ENCODE measurements at places on chromosomes 1 and 21. TPM values are rescaled to one million over a fixed set of nuclear protein-coding genes. Genes with fewer than 3 reads are reported as not detected.

NEGR1 gene
- not detected for total RNA-seq

HES3 gene
- not detected for total RNA-seq

SH3BGR gene
- 1.9 TPM for total RNA-seq

FCRLA gene
- total RNA-seq = 0.51 TPM

GRCh38 chr1:16076031-16076864 lies 2.8 kb upstream of the FAM131C start:
- no peak for DNase-seq
- peak overlapping the region; percentile 38 for H3K27ac ChIP-seq
- H3K36me3 ChIP-seq = no peaks in the 10 kb centered on the region
- peaks cover 24% of the 10 kb centered on the region for H3K4me1 ChIP-seq
- peaks cover 26% of the 10 kb centered on the region for H3K27me3 ChIP-seq

DNA sequence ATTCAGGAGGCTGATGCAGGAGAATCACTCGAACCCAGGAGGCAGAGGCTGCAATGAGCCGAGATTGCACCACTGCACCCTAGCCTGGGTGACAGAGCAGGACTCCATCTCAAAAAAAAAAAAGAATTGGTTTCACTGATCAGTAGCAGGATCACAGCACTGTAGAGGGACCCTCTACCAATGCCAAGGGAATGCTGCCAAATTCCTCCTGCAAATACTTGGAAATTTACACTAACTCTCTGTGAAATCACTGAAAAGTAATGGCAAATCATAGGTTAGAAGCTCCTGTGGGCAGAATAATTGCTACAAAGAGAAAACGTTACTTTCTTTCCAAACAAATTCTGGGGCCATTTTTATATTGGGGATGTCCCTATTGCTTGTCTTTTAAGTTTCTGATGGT lies 6.7 kb upstream of the GPR25 start:
- H3K27me3 ChIP-seq = peaks cover 5% of the 10 kb centered on the region
- H3K36me3 ChIP-seq = no peaks in the 10 kb centered on the region
- H3K27ac ChIP-seq = no peak overlapping the region
- DNase-seq = no peak
- H3K4me3 ChIP-seq = peak overlapping the region; percentile 10

DNA sequence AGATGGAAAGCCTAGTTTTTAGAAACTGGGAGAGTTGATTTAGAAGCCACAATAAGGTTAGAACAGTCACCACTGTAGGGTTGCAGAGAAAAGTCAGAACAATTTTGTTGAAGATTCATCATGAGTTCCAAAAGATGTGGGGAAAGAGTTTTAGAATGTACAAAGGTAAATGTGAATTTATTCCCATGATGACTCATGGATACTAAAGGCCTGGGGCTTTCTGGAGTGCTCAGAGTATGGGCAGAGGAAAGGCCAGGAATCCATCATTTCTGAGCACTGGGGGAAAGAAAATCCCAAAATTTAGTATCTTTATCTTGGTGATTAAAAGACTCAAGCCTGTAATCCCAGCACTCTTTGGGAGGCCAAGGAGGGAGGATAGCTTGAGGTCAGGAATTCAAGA lies 17.8 kb downstream of the YBX1 start:
- H3K27me3 ChIP-seq = no peaks in the 10 kb centered on the region
- DNase-seq = no peak
- peaks cover 75% of the 10 kb centered on the region for H3K36me3 ChIP-seq
- H3K4me1 ChIP-seq = peaks cover 9% of the 10 kb centered on the region

DNA sequence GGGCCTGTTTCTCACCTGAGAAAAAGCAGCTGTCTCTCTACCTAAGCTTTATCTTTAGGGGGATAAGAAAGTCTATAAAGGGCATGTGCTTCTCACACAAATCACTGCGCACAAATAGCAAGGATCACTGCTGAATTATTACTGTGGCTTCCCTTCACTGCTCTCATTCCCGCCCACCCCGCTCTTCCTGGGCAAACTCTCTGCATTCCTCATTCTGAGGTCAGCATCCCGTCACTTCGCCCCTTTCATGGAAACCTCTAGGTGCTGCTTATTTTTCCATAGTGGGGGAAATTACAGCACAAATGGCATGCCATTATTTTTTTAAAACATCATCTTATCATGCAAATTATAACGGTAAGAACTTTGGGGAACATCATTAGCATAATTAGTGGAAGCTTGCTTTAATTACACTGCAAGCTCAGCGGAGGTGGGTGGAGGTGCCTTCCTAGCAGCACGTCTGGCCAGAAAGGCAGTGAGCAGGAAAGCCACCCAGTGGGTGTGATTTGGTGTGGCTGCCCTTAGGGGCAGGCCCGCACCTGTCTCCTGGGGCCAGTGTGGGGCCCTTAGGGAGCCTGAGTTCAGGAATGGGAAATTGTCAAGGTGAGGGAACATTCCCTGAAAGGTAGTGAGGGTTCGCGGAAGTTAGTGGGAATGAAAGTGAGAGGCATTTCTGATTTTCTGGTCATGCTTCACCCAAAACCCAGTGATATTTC lies 105.9 kb downstream of the LAMC2 start:
- no peak for DNase-seq
- no peaks in the 10 kb centered on the region for H3K27me3 ChIP-seq
- no peak overlapping the region for H3K27ac ChIP-seq
- H3K4me3 ChIP-seq = no peak overlapping the region
- H3K36me3 ChIP-seq = no peaks in the 10 kb centered on the region
- H3K4me1 ChIP-seq = no peaks in the 10 kb centered on the region

DNA sequence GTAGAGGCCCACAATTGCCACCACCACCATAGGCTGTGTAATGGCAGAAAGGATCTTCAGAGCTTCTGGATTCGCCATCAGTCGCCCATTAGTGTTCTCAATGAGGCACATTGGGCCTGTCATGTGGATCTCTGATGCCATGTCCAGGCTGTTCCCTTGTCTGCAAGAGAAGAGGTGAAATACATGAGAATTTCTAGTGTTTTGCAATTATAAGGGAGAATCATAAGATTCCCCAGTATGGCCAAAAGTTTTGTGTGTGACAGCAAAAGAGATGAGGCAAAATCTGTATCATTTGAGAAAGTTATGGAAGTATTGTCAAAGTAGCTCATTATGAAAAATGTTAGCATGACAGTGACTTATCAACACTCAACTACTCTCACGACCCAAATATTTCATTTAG lies 1.9 kb downstream of the GBP1 start:
- DNase-seq = no peak
- no peaks in the 10 kb centered on the region for H3K27me3 ChIP-seq
- peak overlapping the region; percentile 92 for H3K4me3 ChIP-seq
- peaks cover 43% of the 10 kb centered on the region for H3K4me1 ChIP-seq
- H3K27ac ChIP-seq = peak overlapping the region; percentile 94

DNA sequence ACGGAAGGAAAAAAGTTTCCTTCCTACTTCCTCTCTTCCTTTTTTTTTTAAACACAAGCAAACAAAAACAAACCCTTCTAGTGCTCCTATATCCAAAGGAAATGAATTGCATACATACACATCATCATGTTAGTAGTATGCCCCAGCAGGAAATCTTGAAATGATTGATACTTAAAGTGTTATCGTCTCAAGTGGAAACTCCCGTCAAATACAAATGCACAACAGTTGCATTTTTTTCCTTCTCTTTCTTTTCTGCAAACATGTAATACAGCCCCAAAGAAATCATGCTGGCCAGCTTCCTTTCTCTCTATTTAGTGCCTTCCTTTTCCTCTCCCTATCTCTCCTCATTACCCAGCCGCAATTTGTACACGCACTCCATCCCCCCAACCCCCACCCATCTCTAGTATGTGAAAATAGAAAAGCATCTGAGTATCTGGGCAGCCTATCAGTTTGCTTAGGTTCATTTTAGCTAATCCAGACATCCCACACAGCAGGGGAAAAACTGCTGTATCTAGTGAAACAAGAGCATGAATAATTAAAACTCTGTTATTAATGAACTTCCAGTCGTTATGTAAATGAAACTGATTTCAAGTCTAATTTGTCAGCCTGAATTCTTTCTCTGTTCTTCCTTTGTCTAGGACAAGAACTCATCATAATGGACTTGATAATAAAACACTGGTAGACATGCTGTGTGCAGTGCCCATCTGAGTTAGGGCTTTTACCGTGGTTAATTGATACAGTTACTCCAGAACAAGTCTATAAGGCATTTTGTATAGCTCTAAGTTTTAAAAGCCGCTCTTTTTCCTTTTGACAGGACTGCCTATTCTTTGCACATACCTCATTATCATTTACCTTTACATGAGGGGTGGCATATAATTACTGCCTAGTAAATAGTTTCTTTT lies 336.5 kb upstream of the ADGRL2 start:
- H3K36me3 ChIP-seq = no peaks in the 10 kb centered on the region
- DNase-seq = no peak
- no peak overlapping the region for H3K27ac ChIP-seq
- no peak overlapping the region for H3K4me3 ChIP-seq
- no peaks in the 10 kb centered on the region for H3K4me1 ChIP-seq
- H3K27me3 ChIP-seq = no peaks in the 10 kb centered on the region

GRCh38 chr1:86650065-86650464 lies 54.3 kb upstream of the SH3GLB1 start:
- no peak for DNase-seq
- H3K4me1 ChIP-seq = no peaks in the 10 kb centered on the region
- H3K4me3 ChIP-seq = no peak overlapping the region
- peaks cover 4% of the 10 kb centered on the region for H3K27me3 ChIP-seq
- no peaks in the 10 kb centered on the region for H3K36me3 ChIP-seq

DNA sequence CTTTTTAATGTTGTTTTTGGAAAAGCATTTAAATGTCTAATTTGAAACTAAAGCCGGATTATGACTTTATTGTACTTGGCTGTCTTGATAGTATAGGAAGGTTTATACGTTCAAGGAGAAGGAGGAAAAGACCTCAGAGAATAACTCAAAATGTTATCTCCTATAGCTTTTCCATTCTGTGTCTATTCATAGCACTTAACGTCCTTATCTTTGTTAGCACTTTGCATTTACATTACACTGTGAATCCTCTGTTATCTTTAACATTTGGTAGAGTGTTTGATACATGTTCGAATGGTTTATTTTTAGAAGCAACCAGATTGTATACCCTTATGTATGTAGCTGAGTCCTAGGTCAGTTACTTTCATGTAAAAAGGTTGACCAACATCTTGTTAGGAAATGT lies 50.8 kb upstream of the PODN start:
- no peak for DNase-seq
- H3K4me3 ChIP-seq = no peak overlapping the region
- peaks cover 3% of the 10 kb centered on the region for H3K36me3 ChIP-seq
- H3K27ac ChIP-seq = no peak overlapping the region
- H3K27me3 ChIP-seq = peaks cover 7% of the 10 kb centered on the region
- H3K4me1 ChIP-seq = peaks cover 14% of the 10 kb centered on the region

GRCh38 chr1:147762233-147763024 lies 2.0 kb upstream of the GJA5 start:
- peaks cover 5% of the 10 kb centered on the region for H3K27me3 ChIP-seq
- peak overlapping the region; percentile 79 for H3K27ac ChIP-seq
- peaks cover 23% of the 10 kb centered on the region for H3K4me1 ChIP-seq
- peak overlapping the region; percentile 45 for H3K4me3 ChIP-seq

DNA sequence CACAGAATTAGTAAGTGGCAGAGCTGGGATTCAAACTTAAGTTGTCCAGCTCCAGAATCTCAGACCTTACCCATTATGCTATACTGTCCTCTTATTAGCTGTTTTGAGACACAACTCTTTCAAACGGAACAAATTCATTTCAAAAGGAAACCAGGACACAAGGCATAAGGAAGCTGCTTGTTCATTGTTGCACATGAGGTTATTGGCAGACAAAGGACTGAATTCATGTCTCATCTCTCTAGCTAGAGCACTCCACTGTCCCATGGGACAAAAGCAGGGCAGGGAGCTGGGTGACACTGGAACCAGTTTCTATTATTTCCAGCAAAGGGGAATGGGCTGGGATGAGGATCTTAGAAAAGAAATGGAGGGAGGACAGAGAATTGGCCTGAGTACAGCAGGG lies 26.4 kb downstream of the CHI3L2 start:
- H3K27ac ChIP-seq = no peak overlapping the region
- DNase-seq = no peak
- H3K4me1 ChIP-seq = peaks cover 12% of the 10 kb centered on the region
- peaks cover 3% of the 10 kb centered on the region for H3K27me3 ChIP-seq
- no peaks in the 10 kb centered on the region for H3K36me3 ChIP-seq
- no peak overlapping the region for H3K4me3 ChIP-seq

GRCh38 chr1:209783386-209783785 lies 973 bp downstream of the C1orf74 start:
- peaks cover 31% of the 10 kb centered on the region for H3K4me1 ChIP-seq
- no peak for DNase-seq
- peak overlapping the region; percentile 94 for H3K27ac ChIP-seq
- peak overlapping the region; percentile 90 for H3K4me3 ChIP-seq

Measured in activated naive CD8-positive, alpha-beta T cell treated with anti-CD3 and anti-CD28 coated beads, Interleukin-2, amount 10 ng/mL, durations not matched to agents 7 days and 5 days (primary cell).